Hematopoietic multipotent progenitor cell treated with erythropoietin and hydrocortisone succinate and interleukin-3 and kit ligand, for 17 days (in vitro differentiated cells): ENCODE measurements at places on chromosomes 4 and X.

GRCh38 chr4:55926610-55927009 lies 22.1 kb upstream of the CEP135 start:
- DNase-seq, result no peak

DNA sequence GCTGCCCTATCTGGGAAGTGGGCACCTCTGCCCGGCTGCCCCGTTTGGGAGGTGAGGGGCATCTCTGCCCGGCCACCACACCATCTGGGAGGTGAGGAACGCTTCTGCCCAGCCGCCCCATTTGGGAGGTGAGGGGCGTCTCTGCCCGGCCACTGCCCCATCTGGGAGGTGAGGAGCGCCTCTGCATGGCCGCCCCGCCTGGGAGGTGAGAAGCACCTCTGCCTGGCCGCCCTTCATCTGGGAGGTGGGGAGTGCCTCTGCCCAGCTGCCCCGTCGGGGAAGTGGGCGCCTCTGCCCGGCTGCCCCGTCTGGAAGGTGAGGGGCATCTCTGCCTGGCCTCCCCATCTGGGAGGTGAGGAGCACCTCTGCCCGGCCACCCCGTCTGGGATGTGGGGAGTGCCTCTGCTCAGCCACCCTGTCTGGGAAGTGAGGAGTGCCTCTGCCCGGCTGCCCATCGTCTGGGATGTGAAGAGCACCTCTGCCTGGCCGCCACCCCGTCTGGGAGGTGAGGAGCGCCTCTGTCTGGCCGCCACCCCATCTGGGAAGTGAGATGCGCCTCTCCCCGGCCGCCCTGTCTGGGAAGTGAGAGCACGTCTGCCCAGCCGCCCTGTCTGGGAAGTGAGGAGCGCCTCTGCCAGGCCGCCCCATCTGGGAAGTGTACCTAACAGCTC lies 9.8 kb downstream of the PABPC1L2A start:
- DNase-seq, result no peak

DNA sequence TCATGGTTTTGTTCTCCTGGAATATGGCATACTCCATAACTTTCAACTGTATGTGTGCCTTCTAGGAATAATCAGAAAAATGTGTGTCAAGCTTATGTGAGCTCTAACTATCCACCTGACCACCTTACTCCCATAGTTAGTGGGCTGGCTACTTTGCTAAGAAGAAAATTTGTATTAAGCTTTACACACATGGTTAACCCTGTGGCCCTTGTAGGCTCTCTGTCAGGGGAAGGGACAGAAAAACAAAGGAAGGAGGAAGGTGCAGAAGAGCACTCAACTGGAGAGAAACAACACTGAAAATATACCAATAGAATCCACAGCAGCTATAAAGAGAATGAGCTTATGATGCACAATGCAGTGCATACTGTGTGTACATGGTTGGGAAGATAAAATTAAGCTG lies 84.6 kb downstream of the PPP3CA start:
- DNase-seq, result no peak

DNA sequence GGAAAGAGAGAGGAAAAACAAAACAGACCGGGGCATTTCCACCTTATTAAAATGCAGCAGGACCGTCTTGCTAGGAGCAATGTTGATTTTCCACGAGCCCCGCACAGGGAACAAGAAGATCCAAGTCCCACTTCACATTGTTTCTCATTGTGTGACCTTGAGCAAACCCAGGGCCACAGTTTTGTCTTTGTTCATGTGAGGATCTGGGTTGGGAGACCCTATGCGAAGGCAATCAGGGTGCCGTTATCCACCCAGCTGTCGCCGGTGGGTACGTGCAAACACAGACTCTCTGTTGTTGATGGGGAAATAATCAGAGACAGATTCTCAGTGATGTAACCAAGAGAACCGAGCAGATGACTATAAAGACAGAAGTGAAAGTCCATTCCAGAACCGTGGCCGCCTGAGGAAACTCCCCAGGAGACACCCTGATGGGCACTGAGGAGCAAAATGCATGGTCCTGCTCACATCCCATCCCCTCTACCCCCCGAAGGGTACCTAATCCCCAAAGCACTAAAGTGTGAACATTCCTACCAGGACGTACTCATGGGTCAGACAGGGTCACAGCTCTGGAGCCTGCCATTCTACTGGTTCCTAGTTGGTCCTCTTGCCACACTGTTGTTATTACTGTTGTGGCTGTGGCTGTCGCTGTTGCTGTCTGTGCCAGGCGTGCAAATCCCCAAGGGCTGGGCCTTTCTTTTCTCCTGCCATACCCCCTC lies 102.7 kb upstream of the RBPJ start:
- no peak for DNase-seq

- DNase-seq, result no peak
Measured at GRCh38 chr4:18858229-18858922, 836.8 kb upstream of the LCORL start.

DNA sequence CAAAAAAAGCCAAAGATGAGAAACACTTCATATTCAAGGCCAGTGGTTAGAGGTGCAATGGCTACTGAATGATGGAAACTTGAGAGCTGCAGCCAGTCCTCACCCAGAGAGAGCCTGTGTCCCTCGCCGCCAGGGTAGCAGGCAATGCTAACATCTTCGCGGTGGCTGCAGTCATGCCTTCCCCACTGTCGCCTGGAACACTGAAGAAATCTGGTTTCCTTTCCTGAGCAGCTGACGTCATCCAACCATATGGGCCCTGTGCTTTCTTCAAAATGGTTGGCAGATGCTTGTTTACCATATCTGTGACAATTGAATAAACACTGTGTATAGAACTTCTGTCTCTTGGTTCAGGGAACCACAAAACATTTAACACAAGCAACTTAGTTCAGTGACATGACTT lies 39.7 kb downstream of the PRSS12 start:
- DNase-seq, result no peak

DNA sequence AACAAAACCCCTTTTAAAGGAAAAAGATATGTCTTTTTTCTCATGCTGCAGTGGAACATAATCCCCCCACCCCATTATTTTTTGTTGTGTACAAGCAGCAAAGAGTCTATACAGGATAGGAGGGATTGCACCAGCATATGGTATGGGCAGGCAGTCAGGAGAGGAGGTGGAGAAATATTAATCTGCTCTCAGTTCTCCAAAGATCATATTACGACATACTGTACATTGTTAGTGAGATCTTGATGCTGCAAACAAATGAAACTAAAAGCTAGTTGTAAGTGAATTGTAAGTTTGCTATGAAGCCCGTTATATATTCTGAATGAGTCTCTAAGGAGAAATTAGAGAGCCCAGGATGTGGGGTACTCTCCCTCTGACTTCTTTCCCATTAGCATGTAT lies 75.3 kb downstream of the RAPGEF2 start:
- DNase-seq, result no peak

GRCh38 chrX:103248553-103248952 lies 6.4 kb downstream of the TCEAL8 start:
- DNase-seq, result peak; percentile 4

DNA sequence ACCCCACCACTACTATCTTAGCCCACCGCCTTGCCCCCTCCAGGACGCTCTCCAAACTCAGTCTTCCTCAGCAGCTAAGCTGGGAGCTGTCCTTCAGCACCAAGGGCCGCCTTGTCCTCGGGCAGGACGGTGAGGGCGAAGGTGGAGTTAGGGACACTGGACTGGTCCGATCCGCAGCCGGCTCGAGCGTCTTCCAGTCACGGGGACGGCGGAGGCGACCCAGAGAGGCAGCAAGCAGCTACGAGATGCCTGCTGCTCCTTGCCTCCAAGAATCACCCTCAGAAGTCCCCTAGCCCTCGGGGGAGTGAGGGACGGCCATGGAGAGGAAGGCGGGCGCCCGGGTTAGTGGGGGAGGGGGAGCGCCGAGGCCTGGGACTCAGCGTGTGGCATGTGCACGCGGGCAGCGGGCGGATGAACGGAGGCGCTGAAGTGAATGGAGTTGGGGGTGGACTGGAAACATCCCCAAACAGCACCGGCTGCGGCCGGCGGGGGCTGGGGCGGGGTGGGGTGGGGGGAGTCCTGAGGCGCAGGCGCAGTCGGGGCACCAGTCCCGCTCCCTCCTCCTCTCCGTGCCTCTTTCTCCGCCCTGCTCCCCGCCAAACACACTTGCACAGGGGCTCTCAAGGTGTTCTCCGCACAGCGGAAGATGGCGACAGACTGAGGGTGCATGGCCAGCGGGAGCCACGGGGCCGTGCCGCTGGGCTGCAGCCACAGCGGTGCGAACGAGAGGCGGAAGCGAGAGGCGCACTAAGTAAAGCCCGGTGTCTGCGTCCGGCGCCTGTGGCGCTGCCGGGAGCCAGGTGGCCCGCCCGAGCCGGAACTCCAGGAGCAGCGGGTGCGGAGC lies at the start of gene NALF2:
Gene NALF2, plus strand, starts transcription at position 545 of the 844 bp plus-strand sequence. CDS start 957 bp downstream, outside the sequence.
- DNase-seq, result no peak

DNA sequence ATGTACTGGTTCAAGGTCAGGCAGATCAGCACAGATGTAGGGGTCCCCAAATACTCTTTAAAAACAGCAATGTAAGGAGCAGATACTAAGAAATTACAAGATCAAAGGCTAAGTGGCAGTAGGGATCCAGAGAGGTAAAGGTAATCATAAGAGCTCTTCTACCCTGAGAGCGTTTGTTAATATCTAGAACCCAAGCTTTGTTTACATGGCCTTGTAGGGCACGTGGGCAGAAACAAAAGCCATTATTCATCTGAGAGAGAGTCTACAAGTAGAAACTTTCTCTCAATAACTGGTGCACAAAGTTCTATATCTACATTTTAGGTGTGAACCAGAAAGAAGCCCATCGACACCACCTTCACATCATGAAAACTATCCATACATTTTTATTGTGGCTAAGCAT lies 225.6 kb upstream of the PCDH10 start:
- no peak for DNase-seq

DNA sequence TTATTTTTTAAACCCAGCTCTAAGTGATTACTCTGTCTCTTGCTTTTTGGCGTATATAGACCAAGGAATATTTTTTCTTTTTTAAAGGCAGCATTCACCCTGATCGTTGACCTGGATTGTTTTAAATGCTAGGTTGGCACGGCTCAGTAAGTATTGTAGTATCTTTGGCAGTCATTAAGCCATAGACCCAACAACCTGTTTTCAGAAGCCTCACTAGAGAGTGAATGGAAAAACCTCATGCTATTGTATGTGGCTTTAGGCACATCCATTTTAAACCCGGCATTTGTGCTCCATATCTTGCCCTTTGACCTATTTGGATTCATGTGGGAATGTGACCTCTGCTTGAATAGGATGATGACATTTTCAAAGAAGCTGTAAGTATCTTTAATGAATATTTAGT lies 183.9 kb downstream of the SNCA start:
- no peak for DNase-seq

GRCh38 chr4:15003401-15003890 lies 1.2 kb downstream of the CPEB2 start:
- peak; percentile 43 for DNase-seq

DNA sequence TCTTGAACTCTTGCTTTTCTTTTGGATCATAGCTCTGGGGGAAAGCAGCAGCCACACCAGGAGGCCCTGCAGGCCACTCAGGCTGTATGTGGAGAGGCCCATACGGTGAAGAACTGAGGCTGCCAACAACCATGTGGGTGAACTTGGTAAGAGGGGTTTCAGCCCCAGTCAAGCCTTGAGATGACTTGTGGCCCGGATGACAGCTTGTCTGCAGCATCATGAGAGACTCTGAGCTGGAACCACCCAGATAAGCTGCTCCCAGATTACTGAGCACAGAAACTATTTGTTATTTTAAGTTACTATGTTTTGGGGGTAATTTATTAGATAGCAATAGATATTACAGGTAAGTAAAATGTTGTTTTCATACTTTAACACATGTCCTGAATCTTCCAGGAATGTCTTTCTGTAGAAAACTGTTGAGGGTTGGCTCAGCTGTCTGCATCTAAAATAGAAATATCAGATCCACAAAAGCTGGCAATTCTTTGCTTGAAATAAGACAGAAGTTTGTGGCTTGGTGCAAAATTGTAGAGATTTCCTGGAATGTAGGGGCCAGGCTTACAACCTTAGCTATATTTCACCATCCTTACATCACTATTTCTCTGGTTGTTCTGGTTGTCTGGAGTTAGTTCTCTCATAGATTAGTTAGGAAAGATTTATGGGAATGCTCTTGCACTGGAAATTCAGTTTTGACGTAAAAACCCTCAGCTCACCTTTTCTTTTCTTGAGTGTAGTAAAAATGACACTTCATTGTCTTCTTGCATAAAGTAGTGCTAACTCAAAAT lies 272.1 kb downstream of the RAPGEF2 start:
- no peak for DNase-seq

- no peak for DNase-seq
Measured at GRCh38 chrX:135454816-135455215, 33.1 kb downstream of the SMIM10L2A start.

- DNase-seq, result no peak
Measured at GRCh38 chr4:158999849-159000248, 103.0 kb upstream of the RAPGEF2 start.

DNA sequence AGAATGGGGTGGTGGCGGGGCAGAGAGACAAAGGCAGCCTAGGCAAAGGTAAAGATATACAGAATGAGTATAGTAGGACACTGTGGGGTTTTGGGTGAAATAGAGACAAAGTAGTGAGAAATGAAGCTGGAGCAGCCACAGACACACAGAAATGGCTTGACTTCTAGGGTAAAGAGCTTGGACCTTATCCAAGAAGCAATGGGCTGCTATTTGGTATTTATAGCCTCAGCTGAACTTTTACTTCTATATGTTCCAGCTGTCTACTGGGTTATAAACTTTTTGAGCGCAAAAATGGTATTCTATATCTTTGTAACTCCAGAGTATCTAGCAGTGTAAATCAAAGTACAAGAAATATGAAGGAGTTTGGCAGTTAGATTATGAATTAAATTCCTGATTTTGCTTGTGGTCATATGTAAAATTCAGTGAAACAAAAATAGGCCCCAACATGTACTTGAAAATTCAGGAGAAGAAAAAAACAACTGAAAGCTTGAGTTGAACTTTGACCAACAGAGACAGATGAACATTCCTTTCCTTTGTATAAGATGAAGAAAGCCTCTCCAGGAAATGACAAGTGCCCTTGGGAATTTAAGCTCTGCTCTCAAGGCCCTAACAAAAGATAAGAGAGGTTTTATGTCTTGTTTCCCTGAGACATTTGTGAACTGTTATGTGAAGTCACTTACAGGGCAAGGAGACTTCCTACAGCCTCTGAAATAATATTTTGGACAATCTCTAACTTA lies 354.1 kb downstream of the CHIC1 start:
- no peak for DNase-seq

- no peak for DNase-seq
Measured at GRCh38 chr4:124686279-124686678, 26.3 kb downstream of the ANKRD50 start.

DNA sequence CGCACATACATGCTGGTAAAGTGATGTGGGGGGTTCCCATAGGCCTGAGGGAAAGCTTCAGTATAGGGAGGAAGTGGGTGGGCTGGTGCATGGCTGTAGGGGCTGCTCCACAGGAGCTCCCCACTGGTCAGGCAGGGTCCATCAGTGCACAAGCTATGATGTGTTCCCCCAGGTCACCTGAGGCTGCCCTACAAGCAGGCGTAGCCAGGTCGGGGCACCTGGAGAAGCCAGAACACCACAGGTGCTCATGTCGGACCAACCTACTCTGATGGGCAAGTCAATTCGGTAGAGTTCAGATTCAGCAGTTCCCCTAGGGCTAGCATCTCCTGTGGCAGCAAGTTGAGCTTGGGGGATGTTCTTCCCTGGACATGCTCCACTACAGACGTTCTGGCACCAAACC lies 103.3 kb upstream of the EPHA5 start:
- DNase-seq, result no peak
